Hindlimb muscle (tissue), 1 donor: ENCODE measurements at places on chromosomes 12 and 14.
A peak's percentile ranks its signal among the peaks of the same experiment; 100 is the strongest.

DNA sequence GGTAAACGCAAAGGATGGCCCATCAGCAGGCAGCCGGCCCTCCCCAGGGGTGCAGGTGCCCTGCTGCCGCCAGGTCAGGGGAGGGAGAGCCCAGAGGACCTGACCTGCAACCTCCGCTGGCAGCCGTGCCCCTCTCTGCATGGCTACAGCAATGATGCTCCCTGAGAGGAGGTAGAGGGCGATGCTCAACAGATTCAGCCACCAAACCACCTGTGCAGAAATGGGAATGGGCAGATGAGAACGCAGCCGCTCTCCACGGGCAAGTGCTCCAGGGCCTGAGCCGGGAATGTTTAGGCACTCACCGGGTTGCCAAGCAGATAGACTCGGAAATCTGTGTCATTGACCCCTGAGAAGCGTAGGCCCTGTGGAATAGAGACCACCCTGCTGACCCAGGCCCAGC lies 8.7 kb upstream of the NGB start:
- no peak for DNase-seq

DNA sequence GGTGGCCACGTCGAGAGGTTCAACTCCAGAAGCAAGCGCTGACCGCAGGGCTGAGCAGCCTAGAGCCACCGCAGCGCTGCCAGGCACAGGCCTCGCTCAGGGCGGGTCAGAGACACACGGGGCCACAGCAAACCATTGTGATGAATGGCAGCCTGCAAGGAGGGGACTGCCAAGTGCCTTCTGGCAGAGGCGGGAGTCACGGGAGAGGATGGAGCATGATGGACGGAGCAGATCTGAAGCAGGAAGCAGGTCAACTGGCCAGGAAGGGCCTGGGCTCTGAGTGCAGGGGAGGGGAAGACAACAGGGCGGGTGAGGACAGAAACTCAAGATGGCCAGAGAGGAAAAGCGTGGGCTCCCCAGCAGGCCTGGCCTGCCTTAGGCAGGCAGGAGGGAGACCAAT lies 49.8 kb downstream of the CDC42BPB start:
- DNase-seq = peak; percentile 35

GRCh38 chr12:20415641-20416040 lies 47.3 kb downstream of the PDE3A start:
- DNase-seq = no peak

GRCh38 chr14:95533391-95533821 lies 1.4 kb upstream of the GLRX5 start:
- no peak for DNase-seq

DNA sequence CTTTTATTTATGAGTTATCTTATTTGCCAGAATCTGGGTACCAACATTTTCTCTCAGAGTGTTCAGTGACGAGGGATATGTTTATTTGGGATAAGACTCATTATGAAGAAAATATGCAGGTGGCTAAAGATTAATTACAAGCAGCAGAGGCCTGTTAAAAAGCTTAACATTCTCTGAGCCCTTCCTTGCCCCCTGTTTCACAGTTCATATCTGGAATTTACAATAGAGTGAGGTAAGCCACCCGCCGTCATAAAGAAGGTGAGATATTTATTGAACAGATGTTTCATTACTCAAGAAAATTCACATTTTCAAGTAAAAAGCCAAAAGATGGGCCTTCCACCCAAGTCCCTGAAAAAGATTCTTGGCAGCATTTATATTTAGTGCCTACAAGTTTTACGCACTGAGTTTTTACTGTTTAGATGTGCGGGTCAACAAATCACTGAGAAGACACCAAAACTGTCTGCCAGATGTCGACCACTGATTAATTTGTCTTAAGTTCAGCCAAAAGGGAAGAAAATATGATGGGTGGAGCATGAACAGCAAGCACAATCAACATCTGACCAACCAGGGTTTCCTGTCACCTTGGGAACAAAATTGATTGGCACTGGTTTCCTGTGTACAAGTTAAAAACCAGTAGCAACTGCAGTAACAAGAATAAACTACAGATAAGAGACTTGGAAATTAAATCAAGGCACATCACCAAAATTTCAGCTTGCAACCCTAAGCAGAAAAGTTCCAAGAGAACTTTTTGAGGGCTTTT lies 85.5 kb upstream of the PTPRB start:
- peak; percentile 14 for DNase-seq

DNA sequence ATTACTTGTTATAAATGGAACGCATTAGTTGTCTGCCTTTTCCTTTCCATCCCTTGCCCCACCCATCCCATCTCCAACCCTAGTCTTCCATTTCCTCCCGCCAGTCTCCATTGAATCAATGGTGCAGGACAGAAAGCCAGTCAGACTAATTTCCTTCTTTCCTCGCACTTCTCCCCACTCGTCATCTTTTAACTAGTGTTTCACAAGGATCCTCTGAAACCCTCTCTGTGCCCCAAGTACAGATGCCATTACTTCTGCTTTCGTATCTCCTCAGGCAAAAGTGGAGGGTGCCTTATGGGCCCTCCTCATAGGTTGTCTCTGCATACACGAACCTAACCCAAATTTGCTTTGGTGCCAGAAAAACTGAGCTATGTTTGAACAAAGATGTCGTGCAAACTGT lies 4.2 kb downstream of the DAZAP2 start:
- DNase-seq = no peak

DNA sequence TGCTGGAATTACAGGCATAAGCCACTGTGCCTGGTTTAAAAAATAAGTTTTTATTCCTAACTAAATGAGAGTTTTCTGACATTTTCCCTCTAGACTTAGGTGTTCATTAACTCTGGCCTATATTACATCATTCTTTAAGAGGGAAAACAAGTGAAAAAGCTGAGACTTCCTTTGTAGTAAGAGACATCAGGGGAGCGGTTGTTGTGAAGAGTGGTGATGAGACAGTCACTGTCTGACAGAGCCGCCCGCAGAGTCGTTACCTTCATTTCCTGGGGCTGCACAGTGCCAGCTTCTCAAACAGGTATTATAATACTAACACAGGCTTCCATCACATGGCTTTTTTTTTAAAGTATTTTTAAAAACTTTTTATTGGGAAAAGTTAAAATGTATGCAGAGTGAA lies 19.7 kb upstream of the TDRD9 start:
- no peak for DNase-seq
